ENCODE measurements at places on chromosomes 4 and X. TPM values are rescaled to one million over a fixed set of nuclear protein-coding genes. Genes with fewer than 3 reads are reported as not detected.

DNA sequence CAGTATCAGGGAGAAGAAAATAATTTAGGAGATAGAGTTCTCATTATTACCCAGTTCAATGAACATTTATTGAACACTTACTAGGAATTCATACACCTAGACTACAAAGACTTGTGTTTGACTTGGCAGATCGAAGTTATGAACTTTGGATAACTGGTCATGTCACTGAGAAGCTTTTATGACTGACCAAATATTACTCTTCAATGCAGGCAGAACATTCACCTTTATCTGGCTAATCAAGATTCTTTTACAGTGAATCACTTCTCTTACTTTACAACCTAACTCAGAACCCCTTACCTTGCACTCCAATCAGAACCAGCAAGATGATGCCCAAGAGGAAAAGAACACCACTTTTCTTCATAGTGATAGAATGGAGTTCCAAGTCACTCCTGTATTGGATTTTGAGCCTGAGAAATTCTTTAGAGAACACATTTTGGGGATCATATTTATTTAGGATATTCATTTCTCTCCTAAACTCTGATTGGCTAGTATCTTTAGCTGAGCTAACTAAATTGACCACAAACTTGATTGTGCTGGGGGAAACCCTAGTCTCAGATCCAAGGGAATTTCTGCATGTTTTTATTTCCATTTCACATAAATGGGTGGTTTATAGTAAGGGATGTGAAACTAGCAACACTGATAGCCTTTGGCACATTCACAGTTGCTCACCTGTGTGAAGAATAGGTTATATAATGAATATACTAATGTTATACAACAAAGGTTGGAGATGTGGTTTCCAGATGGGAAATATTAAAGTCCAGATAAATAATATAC, at the start of gene CXCL9:
Gene CXCL9 (minus strand): TSS at position 421 of the 774 bp plus-strand sequence. CDS start 60 bp downstream, at position 361.
- DNase-seq, result no peak

- DNase-seq, result no peak
These were observed 14.7 kb downstream of the TSPAN5 start for GRCh38 chr4:98643755-98644154.

DNA sequence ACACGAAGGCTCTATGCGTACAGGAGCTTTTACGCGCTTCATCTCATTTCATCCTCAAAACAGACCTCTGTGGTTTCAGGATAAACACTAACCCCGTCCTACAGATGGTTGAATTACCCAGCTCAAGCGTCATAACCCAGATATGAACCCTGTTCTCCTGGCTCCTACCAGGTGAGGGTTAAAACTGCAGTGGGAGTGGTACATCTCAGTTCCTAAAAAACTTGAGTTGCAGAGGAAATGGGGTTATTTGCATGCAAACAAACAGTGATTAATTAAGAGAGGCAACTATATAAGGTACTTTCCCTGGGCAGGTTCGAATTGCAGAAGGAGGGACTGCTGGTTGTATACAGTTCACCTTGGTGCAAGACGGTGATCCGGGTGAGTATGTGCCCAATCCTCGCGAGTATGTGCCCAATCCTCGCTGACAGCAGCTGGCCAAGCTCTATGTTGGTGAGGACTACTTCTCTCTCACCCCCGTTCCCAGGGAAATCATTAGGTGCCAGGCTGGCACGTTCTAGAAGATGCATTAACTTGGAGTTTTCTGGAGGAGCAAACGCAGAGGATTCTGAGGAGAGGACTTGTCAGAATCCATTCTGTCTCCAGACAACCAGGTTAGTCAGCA, 72.6 kb downstream of the FHDC1 start:
- DNase-seq, result no peak

GRCh38 chrX:115018040-115018647, 728 bp upstream of the IL13RA2 start:
- DNase-seq, result no peak

The CXCL10 gene
- 0.76 TPM for total RNA-seq

DNA sequence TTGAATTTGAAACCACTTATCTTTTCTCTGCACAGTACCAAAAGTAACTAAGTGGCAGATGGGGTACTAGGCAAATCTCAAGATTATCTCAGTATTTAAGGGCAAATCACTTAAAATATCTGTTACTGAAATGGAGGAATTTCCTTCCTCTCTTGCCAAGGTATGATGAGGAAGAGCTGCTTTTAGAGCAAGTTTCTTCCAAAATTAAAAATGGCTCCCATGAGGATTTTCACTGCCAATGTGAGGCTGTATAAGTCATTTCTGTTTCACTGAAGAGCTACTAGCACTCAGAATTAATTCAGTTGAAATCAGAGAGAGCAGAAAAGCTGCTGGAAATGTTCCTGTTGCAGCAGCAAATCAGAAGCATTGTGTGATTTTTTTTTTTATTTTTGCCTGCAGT, 43.4 kb downstream of the GABRB1 start:
- no peak for DNase-seq

DNA sequence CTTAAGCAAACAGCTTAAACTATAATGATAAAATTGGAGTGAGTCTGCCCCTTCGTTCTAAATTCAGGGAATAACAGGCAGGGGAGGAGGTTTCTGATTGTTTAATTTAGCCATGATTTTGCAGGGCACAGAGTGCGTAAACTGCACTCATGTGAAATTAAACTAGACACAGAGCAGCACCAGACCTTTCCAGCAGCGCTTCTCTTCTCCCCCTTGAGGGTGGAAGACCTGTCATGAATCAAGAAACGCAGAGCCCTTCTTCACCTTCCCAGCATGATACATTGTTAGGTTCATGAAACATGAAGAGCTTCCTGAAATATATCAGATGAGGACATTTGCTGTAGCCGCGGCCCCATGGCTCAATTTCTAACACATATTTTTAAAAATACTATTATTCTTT, 63.1 kb downstream of the FAM114A1 start:
- DNase-seq, result no peak

The EDNRA gene
- total RNA-seq, result not detected

- DNase-seq, result no peak
These were observed 51.4 kb downstream of the PTTG2 start for GRCh38 chr4:38011511-38012162.

GRCh38 chr4:21451032-21451431, 497.5 kb downstream of the KCNIP4 start:
- no peak for DNase-seq

The N4BP2 gene
- 16.7 TPM for total RNA-seq

- DNase-seq, result no peak
These were observed 32.3 kb upstream of the CXCL8 start for GRCh38 chr4:73707918-73708577.

The TAF7L gene
- not detected for total RNA-seq

DNA sequence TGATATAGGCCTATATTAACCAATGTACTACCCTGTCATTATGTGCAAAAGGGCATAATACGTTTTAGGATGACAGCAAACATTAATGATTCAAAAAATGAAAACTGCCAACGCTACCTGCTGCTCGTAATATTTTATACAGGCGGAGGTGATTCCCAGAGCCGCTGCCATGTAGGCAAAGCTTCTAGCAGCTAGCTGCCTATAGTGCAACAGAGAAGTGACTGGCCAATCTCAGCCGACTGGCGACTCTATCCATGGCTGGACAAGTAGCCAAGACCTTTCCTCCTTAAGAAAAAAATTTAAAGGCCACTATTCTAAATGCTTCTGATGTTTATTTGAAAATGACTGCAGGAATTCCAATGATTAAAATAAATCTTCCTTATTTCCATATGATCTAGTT, 1.9 kb downstream of the PPARGC1A start:
- no peak for DNase-seq

DNA sequence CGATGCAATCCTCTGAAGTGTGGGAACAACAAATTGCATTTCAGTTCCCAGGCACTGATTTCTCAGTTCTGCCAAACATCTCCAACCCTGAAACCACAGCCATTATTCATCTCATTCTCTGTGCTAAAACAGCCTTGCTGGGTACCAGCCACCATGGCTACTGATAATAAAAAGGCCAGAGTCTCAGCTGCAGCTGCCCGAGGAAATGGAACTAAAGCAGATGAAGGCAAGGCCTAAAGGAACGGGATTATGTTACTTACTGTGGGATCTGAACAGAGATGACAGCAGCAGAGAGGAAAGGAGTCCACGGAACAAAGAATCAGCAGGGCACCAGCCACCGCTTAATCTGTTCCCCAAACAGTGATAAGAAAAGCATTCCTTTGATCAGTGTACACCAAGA, 155.7 kb downstream of the PAPSS1 start:
- DNase-seq, result no peak

DNA sequence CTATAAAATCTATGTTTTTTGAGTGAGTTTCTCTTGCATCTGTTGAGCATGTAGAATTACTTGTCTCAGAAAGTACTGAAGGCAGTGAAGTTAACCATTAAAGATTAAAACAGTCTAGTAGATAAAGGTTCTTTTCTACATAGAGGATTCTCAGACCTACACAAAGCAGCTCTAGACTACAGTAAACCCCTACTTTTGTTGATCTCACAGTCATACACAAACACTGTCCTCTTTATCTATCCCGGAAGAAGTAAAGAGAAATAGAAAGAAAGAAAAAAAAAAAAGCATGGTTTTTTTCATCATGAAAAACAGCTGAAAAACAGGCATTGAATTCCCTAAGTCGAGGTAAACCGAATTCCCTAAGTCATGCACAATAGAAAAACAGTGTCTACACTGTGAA, 58.6 kb downstream of the COL25A1 start:
- no peak for DNase-seq

The DEFB131A gene
- total RNA-seq, result not detected

DNA sequence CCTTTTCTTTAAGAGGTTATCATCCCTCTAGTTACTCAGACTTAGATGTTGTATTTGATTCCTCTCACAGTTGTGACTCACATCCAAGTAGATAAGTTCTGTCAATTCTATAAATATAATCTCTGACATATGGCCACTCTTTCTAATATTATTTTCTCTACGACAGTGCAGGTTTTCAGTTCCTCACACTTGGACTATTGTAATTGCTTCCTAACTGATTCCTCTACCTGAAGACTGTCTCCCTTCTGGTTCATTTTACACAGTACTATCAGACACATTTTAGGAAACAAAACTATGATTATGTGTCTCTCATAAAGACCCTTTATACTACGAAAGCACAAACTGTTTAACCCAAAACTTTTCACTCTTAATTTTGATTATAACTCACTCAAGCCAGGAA, 31.3 kb upstream of the GNRHR start:
- DNase-seq, result no peak

- no peak for DNase-seq
These were observed 558.8 kb upstream of the GRIA3 start for GRCh38 chrX:122625239-122625638.

DNA sequence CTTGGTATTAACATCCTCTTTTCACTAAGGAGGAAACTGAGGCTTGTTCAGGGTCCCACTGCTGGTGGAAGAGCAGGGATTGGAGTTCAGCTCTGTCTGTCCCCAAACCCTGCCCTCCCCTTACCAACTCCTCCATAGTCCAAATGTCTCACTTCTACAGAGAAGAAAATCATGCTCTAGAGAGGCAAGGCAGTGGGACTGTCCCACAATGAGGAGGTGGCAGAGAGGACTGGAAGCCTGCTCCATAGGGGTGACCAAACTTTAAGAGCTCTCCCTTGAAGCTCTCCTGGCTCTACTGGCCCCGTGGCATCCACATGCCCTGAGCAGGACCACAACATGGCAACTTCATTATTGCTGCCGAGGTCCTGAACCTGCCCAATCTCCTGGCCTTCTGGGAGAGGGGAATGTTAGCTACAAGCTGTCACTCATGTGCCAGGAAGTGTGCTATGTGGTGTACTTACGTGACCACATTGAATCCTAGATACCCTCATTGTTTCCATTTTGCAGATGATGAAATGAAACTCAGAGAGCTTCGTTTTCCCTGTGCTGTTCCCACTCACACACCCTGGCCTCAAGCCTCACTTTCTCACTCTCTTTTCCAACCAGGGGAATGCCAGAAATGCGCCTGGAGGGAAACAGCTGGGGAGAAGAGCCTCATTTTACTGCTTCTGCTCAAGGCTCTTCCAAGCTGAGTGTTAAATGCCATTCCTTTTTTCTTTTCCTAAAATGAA, 71.5 kb downstream of the ANAPC4 start:
- DNase-seq, result no peak

The KIF4A gene
- total RNA-seq, result 0.08 TPM

- DNase-seq, result no peak
These were observed 62.8 kb downstream of the FAM193A start for GRCh38 chr4:2599304-2599654.

- DNase-seq, result peak; percentile 43
These were observed 51.0 kb upstream of the NHSL2 start for GRCh38 chrX:71859637-71860036.

The ABLIM2 gene
- total RNA-seq, result 6.2 TPM

DNA sequence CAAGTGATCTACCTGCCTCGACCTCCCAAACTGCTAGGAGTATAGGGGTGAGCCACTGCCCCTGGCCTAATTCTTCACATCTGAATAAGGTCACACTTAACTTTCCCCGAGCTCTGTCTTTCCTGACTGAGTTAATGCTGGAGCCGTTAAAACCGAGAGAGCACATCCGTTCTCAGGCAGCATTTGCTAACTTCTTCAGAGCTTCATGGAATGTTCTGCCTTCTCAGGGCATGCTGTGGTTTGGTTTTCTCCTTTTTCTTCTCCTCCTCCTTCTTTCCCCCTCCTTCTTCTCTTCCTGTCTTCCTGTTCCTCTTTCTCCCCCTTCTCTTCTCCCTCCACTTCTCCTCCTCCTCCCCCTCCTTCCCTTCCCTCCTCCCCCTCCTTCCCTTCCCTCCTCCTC, 119.9 kb downstream of the ASMT start:
- no peak for DNase-seq

The SH2D1A gene
- total RNA-seq, result 53.1 TPM

The NEIL3 gene
- total RNA-seq, result 0.17 TPM

DNA sequence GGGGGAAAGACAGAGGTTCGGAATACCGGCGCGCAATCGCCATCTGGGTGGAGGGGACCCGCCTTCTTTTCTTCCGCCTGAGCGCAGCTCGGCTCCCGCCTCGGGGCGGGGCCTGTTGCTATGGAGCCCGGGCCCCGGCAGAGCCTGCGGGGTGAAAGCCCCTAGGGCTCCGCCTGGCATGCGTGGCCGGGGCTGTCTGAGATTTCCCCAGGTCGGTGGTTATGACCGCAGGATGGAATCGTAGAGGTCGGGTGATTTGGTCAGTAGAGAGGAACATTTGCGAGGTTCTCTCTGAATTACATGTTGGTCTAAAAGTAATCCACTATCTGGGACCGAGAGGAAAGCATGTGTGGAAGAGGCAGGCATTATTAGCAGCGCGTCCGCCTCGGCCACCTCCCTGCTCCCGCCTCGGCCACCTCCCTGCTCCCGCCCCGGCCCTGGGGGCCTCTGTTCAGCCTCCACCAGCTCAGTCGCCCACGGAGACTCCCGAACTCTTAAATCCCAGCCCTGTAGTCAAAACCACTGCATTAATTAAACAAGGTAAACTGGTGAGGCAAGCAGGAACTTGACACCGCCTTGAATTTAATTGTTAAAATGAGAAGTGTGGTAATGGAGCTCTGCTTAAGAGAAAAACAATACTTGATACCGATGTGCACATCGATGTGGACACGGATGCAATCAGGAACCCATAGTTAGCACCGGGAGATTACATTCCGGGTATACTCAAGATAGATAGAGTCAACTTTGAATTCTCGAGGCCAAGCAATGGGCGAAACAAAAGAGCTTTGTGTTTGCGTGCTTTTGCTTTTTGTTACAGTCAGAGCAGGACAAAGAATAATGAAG, 45.2 kb downstream of the TRIM2 start:
- DNase-seq, result peak; percentile 86

Data from CD4-positive, alpha-beta memory T cell (primary cell).